Type B pancreatic cell (in vitro differentiated cells): ENCODE measurements at places on chromosomes 6 and 20. TPM values are rescaled to one million over a fixed set of nuclear protein-coding genes. Genes with fewer than 3 reads are reported as not detected.
A peak's percentile ranks its signal among the peaks of the same experiment; 100 is the strongest.

DNA sequence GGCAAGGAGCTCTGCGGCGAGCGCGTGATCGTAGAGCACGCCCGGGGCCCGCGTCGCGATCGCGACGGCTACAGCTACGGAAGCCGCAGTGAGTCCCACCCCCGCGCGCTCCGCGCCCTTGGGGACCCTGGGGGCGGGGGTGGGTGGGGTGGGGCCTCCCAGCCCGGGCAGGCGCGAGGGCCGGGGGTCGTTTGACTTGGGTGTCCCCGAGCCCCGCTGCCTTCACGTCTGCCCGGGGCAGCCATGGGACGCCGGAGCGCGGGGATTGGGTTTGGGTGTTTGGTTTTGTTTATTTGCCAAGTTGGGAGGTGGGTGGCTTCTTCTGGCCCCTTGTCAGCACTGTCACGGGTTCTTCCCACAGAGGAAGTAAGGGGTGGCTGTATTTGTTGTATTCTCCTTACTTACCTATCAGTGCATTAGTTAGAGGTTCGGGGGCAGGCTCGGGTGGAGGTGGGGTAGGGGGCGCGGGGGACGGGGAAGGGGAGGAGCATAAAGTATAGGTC, 777 bp downstream of the SRSF6 start:
- H3K27me3 ChIP-seq: peaks cover 4% of the 10 kb centered on the region
- H3K4me3 ChIP-seq: peak overlapping the region; percentile 97
- peaks cover 26% of the 10 kb centered on the region for H3K4me1 ChIP-seq

DNA sequence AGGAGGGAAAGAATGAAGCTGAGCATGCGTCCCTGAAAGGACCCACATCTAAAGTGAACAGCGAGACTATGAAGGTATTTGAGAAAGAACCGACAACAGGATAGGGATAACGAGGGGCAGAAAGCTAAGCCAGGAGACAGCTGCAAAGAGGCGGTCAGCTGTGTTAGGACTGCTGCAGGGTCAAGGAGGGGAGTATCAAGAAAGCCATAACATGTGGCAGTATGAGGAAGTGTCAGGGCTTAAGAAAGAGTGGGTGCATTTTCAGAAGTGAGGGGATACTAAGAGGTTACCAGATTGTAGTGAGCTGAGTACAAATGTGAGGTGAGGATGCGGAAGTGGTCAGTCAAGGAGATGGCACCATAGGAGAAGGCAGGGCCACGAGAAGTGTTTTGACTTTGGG, 21.2 kb downstream of the MYLIP start:
- H3K27ac ChIP-seq: peak overlapping the region; percentile 18
- H3K4me3 ChIP-seq: peak overlapping the region; percentile 2
- H3K27me3 ChIP-seq: peaks cover under 1% of the 10 kb centered on the region
- no peak for DNase-seq
- peaks cover 61% of the 10 kb centered on the region for H3K36me3 ChIP-seq

- no peaks in the 10 kb centered on the region for H3K36me3 ChIP-seq
- no peak overlapping the region for H3K4me3 ChIP-seq
- no peak overlapping the region for H3K27ac ChIP-seq
- peaks cover 5% of the 10 kb centered on the region for H3K27me3 ChIP-seq
- no peak for DNase-seq
- peaks cover 12% of the 10 kb centered on the region for H3K4me1 ChIP-seq
Observed at GRCh38 chr6:137706083-137706750, 160.8 kb upstream of the TNFAIP3 start.

The ELOVL2 gene
- total RNA-seq: 2.2 and 3.8 TPM in 2 replicates

The FAM162B gene
- total RNA-seq: 1.8 and 3.5 TPM in 2 replicates

The DPPA5 gene
- not detected in 2 replicates for total RNA-seq
